ENCODE measurements at places on chromosomes 13 and 19.

GRCh38 chr13:112052213-112052612, 14.7 kb upstream of the SOX1 start:
- H3K4me1 ChIP-seq = no peaks in the 10 kb centered on the region
- no peak overlapping the region for H3K4me3 ChIP-seq
- H3K36me3 ChIP-seq = no peaks in the 10 kb centered on the region
- no peak for DNase-seq
- peaks cover 5% of the 10 kb centered on the region for H3K27me3 ChIP-seq
- no peak overlapping the region for H3K27ac ChIP-seq

DNA sequence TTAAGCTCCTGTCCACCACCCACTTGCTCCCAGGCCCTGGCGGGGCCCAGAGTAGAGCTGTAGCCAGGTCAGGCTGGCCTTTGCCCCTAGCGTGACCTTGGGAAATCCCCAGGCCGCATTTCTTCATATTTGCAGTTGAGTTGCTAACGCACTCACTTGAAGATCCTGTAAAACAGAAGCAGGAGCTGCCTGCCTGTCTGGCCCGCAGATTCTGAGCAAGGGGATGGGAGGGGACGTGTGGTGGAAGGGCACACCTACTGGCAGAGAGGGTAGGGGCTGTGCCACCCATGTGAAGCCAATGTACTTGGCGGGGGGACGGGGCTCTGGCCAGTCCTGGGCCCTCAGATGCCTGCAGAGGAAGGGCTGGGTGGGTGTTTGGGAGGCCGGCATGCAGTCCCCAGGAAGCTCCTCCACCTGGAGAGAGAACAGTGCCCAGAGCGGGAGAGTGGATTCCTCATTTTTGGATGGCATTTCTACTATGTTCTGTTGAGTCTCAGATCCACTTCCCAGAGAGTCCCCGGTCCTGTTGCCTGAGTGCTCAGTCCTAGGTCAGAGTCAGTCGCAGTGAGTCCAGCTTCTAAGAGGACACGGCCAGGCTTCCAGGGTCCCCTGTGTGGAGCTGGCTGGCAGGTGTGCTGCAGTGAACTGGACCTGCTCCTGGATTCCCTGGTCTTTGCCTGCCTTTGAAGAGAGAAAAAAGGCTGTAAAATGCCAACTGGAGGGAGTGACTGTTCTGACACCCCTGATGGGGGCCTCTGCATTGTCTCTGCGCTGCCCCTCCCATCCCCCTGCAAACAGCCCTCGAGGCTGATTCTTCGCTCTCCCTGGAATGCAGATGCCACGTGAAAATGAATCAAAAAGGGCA, 62.9 kb downstream of the GGACT start:
- H3K36me3 ChIP-seq = no peaks in the 10 kb centered on the region
- H3K4me3 ChIP-seq = no peak overlapping the region
- H3K27ac ChIP-seq = no peak overlapping the region

GRCh38 chr19:39212375-39212742, 8.3 kb upstream of the SYCN start:
- H3K4me3 ChIP-seq = no peak overlapping the region
- no peaks in the 10 kb centered on the region for H3K36me3 ChIP-seq
- no peaks in the 10 kb centered on the region for H3K27me3 ChIP-seq
- no peak for DNase-seq
- no peaks in the 10 kb centered on the region for H3K4me1 ChIP-seq

DNA sequence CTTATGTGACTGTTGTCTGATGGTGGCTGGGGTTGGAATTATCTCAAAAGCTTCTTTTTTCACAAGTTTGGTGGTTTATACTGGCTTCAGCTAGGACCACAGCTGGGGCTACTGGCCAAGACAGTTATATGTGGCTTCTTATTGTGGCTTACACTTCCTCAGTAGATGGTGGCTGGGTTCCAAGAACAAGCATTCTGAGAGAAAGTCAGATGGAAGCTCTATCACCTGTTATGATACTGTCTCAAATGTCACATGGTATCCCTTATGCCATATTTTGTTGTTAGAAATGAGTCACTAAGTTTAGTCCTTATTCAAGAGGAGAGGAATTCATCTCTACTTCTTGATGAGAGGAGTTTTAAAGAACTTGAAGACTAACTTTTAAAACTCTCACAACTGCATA, 41.6 kb downstream of the NDFIP2 start:
- DNase-seq = no peak
- H3K36me3 ChIP-seq = no peaks in the 10 kb centered on the region
- H3K4me1 ChIP-seq = no peaks in the 10 kb centered on the region
- no peaks in the 10 kb centered on the region for H3K27me3 ChIP-seq
- H3K4me3 ChIP-seq = no peak overlapping the region

GRCh38 chr19:38351865-38352395, 16.3 kb downstream of the CATSPERG start:
- H3K4me3 ChIP-seq = no peak overlapping the region
- H3K4me1 ChIP-seq = no peaks in the 10 kb centered on the region
- H3K27me3 ChIP-seq = no peaks in the 10 kb centered on the region
- H3K27ac ChIP-seq = no peak overlapping the region
- no peaks in the 10 kb centered on the region for H3K36me3 ChIP-seq
- no peak for DNase-seq

Data from breast epithelium (tissue), 4 donors.